ENCODE measurements at places on chromosomes 5 and 9.

- no peak for DNase-seq
Measured at GRCh38 chr9:135500071-135500524, 384 bp upstream of the MRPS2 start.

- no peak for DNase-seq
Measured at GRCh38 chr9:15524845-15525455, 14.2 kb upstream of the PSIP1 start.

DNA sequence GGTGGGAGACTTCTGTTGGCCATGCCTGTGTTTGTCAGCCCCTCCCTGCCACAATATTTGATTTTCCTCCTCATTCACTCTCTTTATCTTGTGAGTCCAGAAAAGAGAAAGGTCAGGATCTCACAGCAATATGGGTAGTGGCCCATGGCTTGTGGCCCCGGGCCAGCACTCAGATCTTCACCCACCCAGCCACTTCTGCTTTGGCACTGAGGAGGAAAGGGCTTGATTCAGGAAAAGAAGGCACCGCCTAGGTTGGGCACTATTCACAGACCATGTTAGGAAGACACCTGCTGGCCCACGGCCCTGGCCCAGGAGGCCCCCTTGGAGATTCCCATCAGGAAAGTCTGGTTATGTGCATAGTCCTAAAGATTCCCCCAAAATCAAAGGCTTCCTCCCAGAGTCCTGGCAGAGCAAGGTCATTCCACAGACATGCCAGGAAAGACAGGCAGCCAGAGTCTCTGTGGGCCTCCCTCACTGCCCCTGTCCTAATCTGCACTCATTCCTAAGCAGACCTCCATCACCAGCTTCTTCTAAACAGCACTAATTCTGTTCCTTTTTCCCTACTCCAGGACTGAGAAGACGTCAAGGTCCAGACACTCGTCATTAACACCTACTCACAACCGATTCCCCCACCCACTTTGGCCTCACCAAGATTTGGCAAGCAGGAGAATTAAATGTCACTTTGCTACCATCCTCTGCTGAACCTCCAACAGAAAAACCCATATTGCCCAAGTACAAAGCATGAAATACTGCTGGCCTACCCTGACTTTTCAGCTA, 179.3 kb downstream of the DEPDC1B start:
- DNase-seq = no peak

- no peak for DNase-seq
Measured at GRCh38 chr5:108730617-108731340, 16.9 kb upstream of the FER start.

DNA sequence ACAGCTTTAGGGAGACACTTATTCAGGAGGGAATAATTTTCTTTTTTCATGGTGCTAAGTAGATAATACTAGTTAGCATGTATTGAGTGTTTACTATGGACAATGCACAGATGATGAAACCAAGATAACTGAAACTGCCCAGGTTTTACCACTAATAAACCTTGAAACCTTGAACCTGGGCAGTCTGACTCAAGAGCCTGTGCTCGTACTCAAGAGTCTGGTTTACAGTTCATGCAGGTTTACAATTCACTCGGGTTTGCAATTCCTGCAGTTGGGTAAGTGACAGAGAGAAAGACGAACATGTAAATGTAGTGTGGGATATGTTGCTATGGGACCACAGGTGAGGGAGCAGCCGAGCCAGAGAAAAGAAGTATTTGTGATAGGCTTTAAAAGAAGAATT, 28.2 kb downstream of the NUP214 start:
- no peak for DNase-seq

DNA sequence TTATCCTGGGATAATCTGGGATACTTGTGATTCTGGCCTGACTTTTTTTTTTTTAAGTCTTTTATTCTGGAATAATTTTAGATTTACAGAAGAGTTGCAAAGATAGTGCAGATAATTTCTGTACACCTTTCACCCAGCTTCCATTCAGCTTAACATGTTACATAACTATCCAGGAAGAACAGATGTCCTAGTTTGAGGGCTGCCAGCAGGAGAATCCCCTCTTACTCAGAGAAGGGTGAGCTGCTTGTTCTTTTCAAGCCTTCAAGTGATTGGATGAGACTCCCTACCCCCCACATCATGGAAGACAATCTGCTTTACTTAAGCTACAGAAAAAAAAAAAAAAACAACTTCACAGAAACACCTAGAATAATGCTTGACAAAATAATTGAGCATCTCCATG, 254.2 kb downstream of the TRIM32 start:
- no peak for DNase-seq

GRCh38 chr5:73394610-73395009, 54.0 kb downstream of the FOXD1 start:
- no peak for DNase-seq

DNA sequence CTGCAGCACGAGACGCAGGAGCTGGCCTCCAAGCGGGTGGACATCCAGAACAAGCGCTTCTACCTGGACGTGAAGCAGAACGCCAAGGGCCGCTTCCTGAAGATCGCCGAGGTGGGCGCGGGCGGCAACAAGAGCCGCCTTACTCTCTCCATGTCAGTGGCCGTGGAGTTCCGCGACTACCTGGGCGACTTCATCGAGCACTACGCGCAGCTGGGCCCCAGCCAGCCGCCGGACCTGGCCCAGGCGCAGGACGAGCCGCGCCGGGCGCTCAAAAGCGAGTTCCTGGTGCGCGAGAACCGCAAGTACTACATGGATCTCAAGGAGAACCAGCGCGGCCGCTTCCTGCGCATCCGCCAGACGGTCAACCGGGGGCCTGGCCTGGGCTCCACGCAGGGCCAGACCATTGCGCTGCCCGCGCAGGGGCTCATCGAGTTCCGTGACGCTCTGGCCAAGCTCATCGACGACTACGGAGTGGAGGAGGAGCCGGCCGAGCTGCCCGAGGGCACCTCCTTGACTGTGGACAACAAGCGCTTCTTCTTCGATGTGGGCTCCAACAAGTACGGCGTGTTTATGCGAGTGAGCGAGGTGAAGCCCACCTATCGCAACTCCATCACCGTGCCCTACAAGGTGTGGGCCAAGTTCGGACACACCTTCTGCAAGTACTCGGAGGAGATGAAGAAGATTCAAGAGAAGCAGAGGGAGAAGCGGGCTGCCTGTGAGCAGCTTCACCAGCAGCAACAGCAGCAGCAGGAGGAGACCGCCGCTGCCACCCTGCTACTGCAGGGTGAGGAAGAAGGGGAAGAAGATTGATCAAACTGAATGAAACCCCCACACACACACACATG, 654 bp downstream of the PURA start:
- DNase-seq = no peak

- no peak for DNase-seq
Measured at GRCh38 chr5:15600035-15600434, 100.1 kb downstream of the FBXL7 start.

DNA sequence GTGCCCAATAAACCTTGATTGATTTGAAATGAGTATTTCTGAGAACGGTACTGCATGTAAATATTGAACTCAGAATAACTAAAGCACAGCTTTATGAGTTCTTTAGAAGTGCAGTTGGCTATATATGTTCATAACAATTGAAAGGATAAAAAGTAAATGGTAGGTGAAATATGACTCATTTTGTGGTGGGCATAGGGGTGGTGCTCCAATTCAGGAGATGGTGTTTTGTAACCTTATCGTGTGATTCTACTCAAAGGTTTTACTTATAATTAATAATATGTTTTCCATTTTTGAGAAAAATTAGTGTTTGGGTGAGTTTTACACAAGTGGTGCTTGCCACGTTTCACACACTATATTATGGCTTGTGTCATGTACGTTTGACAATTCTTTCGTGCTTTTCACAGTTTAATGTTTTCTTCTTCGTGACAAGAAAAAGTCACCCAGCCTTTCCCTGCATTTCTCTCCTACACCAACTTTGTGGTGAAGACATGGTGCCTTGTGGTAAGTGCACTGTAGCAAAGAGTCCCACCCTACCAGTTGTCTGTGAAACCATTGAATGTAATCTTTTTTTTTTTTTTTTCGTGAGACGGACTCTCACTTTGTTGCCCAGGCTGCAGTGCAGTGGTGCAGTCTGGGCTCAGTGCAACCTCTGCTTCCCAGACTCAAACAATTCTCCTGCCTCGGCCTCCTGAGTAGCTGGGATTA, 492.5 kb upstream of the SGCD start:
- no peak for DNase-seq

DNA sequence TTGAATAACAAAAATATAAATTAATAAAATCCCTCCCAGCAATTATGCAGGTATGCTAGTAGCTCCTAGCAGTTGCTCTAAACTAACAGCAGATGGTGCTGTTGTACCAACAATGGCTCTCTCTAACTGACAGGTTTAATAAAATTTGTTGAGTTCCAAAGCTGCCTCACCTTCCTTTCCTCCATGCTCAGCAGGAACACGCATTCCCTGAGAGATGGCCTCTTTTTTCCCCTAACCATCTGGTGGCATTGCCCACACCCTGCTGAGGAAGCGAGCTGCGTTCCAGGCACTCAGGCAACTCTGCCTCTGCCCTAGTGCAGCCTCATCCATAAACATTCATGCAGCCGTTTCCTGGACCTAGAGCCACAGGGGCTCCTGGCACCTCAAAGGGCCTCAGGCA, 106.2 kb downstream of the KLHL3 start:
- DNase-seq = peak; percentile 61

DNA sequence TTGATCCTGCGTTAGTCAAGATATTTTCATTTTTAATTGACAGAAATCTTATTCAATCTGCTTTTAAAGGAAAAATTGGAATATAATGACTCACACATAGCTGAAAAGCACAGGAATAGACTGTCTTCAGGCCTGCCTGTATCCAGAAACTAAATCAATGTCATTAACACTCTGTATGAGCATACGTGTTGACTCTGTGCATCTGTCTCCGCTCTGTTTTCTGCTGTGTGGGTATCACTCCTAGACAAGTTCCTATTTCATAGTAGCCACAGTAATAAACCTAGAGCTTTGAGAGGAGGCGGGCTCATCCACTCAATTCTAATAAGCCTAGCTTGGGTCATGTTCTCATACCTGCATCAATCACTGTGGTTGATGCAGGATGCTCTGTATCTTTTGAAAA, 267.6 kb downstream of the KCTD16 start:
- no peak for DNase-seq

- no peak for DNase-seq
Measured at GRCh38 chr5:67971223-67971830, 244.2 kb upstream of the PIK3R1 start.

DNA sequence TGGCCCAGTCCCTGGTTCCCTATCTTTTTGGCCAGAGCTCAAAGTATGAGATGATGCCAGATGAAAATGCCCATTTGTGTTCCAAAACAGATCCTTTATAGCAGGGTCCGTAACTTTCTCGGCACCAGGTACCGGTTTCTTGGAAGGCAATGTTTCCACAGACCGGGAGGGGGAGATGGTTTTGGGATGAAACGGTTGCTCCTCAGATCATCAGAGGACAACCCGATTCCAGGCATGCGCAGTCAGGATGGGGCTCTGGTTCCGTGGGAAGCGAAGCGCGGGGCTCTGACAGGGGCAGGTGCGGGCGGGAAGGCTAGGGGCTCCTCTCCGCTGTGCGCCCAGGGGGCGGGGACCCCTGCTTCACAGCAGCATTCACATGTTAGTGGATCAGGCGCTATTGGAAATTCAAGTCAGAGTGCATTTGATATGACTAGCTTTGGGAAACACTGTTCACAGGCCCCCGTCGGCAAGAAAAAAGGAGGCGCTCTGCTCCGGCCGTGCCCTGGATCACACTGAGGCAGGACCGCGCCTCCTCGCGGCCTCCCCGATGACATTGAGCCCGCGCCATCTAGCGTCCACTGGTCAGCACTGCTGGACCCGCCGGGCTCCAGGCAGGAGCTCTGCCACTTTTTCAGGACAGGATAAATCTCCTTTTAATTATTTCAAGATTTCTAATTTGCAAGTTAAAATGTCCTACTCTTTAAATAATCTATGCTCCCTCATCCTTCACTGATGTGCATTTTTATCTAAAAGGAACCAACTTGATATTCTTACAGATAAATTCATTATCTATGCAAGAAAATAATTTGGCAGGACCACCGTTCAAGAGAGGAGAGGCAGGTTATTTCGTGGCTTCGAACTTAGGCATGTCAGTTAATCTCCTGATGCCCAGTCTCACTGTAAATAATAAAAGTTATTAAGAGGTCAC, 190.0 kb downstream of the FANCC start:
- DNase-seq = no peak

DNA sequence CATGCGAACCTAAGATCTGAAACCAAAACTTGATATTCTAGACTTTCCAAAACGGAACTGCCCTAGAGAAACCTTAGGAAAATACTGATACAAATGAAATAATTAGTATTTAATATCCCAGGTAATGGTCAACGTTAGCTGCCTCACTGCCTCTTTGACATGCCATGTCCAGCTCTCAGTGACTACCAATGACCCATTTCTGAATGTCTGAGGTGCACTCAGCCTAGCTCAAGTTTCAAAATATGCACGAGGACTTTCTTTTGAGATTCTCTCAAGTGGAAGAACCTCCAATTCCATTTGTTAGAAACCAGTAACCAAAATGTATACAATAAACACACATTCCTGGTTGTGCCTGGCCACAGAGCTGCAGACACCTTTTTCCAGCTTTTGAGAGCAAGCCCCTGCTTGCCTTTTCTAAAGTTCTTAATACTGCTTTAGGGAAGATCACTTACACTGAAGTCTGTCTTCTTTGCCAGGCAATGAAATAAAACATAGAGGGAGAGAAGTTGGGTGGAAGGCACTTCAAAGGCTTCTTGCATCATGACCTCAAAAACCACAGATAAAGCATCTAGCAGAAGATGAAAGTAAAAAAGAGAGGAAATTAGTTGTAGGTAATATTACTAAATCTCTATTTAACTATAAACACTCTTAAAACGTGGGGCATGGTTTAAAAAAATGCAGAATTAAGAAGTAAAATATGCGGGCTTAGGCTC, 87.9 kb downstream of the MRPS27 start:
- DNase-seq = no peak

DNA sequence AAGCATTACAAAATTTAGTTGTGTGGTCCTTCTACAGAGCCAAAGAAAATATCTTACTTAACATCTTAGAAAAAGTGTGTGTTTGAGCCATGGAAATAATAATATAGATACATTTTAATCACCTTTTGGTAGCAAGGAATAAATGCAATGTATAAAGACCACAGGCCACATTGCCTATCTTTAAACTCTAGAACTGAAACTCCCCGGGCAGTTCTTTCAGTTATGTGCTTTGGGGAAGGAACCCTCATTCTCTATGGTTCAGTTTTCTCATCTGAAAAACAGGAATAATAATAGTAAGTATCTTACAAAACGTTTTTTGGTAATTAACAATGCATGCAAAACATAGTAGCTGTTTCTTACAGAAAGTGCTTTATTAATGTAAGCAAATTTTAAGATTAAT, 67.8 kb upstream of the GABRB2 start:
- DNase-seq = no peak

DNA sequence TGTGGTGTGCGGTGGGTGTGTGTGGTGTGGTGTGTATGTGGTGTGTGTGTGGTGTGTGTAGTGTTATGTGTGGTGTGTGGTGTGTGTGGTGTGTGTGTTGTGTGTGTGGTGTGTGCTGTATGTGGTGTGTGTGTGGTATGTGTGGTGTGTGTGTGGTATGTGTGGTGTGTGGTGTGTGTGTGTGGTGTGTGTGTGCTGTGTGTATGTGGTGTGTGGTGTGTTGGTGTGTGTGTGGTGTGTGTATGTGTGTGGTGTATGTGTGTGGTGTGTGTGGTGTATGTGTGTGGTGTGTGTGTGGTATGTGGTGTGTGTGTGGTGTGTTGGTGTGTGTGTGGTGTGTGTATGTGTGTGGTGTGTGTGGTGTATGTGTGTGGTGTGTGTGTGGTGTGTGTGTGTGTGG, 144.3 kb downstream of the HSD17B3 start:
- DNase-seq = no peak

- no peak for DNase-seq
Measured at GRCh38 chr9:91483835-91484234, 60.2 kb upstream of the NFIL3 start.

GRCh38 chr5:157100140-157100679, 8.6 kb downstream of the HAVCR2 start:
- DNase-seq = peak; percentile 0

All from NCI-H1694 treated with DMSO at 0.1 percent for 48 hours (cell line).